Cardiac muscle cell (in vitro differentiated cells and primary cell): ENCODE measurements at places on chromosomes 13 and 19.

GRCh38 chr19:43474986-43475705, 9.7 kb upstream of the LYPD3 start:
- DNase-seq: peak; percentile 95

- DNase-seq: no peak
Measured at GRCh38 chr13:106498571-106498970, 36.9 kb downstream of the EFNB2 start.

GRCh38 chr13:112916296-112916695, 52.7 kb upstream of the MCF2L start:
- no peak for DNase-seq

GRCh38 chr13:66414066-66414800, 815.9 kb downstream of the PCDH9 start:
- DNase-seq: no peak

DNA sequence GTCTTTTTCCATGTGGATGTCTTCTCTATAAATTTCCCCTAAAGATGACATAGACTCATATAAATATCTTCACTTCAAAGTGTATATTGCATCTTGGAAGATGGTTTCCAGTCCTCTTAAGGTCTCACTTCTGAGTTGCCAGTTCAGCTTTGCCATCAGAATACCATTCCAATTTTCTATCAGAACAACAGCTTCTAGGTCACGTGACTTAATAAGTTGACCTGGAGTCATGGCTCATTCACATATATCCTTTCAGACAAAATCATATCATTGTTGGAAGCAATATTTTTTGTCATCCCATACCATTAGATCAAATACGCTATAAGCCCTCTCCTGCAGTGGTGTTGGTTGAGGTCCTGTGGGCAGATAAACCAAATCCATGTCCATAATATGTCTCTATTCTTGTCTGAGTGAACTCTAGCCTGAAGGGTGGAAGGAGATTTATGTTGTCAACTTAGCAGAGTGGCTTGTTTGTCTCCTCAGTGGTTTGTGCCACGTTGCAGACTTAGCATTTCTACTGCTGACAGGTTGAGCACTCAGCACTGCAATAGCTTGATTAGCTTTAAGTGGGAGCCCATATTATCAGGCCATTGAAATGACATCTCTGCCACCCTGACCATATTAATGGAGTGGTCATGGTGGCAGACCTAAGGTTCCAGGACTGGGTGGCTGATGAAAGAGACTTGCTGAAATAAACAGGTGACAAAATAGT, 123.6 kb upstream of the PCDH17 start:
- DNase-seq: peak; percentile 40
